ENCODE measurements at places on chromosomes 2 and 18.

DNA sequence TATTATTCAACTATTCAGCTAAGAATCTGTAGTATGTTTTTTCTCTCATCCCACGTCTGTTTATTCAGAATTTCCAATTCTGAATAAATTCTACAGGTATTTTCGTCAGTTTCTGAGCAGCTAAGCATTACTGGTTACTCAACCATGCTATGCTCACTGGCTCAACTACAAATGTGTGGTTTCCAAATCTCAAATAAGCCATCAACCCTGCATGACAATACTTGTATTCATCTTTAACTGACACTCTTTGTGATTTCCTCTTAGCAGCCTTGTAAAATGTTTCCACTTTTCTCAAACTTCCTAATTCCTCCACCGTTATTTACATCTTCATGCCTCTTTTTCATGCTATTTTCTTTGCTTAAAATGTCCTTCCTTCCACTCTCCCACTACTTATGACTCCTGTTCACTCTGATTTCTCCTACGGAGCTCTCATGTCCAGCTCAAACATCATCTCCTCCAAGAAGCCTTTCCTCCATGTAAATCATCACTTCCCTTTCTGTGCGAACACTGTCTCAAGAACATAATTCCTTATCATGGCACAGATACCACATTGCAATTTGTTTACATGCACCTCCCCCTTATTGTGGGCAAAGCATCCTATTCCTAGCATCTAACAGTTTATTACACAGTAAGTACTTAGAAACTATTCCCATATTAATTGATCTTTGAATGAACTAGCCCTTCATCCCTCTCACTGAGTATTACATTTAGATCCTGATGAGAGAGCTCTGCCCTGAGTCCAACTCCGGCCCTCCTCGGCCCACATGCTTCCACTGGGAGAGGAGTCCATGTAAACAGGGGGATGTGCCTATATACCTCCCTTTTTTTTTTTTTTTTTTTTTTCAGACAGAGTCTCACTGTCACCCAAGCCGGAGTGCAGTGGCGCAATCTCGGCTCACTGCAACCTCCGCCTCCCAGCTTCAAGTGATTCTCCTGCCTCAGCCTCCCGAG lies 10.5 kb downstream of the CCDC88A start:
- no peak for DNase-seq

DNA sequence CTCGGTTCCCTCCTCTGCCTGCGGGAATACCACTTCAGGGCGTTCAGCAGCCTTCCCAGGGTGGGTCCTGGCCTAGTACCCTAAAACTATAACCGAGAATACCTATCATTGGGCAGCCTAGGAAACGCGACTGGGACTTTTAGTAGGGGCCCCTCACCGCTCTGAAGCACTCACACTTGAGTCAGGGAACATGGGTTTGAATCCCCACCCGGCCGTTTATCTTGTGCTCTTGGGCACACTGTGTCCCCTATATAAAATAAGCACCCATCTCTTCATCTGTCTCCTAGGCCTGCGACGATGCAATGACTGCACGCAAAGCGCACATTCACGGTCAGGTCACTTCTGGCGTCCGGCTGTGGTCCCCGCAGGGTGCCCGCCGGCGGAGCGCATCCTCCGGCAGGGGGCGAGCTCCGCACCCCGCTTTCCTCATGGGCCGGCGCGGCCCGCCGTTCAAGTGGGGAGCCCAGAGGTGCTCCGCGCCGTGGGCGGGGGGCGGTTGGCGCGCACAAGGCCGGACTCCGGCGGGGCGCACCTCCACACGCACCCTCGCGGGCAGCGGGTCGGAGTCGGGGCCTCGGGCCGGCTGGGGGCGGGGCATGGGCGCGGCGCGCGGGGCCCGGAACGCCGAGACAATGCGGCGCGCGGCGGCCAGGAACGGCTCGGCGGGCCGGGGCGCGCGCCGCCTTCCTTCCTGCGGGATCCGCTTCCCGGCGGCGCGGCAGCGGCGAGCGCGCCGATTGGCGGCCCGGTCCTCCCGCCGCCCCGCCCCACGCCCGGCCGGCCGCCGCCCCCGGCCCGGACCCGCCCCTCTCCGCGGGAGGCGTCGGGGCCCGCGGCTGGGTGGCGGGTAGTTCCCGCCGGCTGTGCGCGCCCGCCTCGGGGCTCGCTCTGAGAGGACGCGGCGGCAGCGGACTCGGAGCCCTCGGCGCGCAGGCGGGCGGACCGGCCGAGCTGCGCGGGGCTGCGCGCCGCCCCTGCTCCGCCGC lies at the start of gene ASAP2:
Gene ASAP2, plus strand, starts transcription at position 850 of the 986 bp plus-strand sequence. CDS start 293 bp downstream, outside the sequence.
- DNase-seq = peak; percentile 77

- peak; percentile 42 for DNase-seq
These were observed 51.8 kb upstream of the RAB27B start for GRCh38 chr18:54776282-54776977.

DNA sequence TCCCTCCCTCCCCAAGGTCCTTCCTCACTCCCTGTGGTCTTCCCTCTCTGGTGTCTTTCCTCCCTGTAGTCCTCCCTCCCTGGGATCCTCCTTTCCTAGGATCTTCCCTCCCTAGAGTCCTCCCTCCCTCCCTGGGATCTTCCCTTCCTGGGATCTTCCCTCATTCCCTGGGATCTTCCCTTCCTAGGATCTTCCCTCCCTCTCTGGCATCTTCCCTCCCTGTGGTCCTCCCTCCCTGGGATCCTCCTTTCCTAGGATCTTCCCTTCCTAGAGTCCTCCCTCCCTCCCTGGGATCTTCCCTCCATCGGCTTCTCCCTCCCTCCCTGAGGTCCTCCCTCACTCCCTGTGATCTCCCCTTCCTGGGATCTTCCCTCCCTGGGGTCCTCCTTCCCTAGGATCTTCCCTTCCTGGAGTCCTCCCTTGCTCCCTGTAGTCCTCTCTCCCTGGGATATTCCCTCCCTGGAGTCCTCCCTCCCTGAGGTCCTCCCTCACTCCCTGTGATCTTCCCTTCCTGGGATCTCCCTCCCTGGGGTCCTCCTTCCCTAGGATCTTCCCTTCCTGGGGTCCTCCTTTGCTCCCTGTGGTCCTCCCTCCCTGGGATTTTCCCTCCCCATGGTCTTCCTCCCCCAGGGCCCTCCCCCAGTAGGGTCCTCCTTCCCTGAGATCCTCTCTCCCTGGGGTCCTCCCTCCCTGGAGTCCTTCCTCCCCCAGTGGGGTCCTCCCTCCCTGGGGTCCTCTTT lies 23.0 kb downstream of the STK25 start:
- no peak for DNase-seq

DNA sequence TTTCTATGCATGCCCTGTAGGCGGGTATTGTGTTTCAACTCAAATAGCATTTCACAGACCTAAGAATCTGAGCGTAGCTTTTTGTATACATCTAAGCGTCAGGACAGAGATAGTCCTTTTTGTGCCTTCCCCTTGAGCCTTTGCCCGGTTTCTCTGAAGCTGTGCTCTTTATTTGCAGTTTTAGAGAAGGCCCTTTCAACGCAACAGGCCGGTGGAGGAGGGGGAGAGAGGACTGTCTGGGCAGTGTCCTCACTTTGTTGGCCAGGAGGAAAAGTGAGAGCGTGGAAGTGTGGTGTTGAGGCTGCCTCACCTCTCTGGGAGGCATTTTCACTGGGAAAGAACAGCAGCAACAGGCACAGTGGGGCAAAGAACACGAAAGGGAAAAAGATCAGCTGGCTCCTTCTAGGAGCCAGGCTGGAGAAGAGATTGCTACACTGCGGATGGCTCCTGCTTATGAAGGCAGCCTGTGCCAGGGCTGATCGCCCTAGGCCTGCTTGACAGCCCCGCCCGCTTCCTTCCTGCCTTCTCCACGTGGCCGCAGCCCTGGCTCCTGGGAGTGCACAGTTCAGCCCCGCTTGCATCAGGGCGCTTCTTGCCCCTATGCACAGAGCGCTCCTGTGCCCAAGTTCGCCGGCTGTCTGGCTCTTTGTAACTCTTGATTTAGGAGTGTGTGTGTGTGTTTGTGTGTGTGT lies 195.6 kb upstream of the POU3F3 start:
- peak; percentile 16 for DNase-seq

GRCh38 chr2:50225021-50225928 lies 806.7 kb downstream of the NRXN1 start:
- no peak for DNase-seq

GRCh38 chr18:79560042-79560860 lies 119.4 kb upstream of the CTDP1 start:
- DNase-seq = no peak

GRCh38 chr2:231161877-231162329 lies 36.5 kb upstream of the ARMC9 start:
- no peak for DNase-seq

GRCh38 chr18:50281972-50282520 lies 723 bp upstream of the MBD1 start:
- no peak for DNase-seq

- no peak for DNase-seq
These were observed 15.1 kb upstream of the RTTN start for GRCh38 chr18:70220628-70221027.

DNA sequence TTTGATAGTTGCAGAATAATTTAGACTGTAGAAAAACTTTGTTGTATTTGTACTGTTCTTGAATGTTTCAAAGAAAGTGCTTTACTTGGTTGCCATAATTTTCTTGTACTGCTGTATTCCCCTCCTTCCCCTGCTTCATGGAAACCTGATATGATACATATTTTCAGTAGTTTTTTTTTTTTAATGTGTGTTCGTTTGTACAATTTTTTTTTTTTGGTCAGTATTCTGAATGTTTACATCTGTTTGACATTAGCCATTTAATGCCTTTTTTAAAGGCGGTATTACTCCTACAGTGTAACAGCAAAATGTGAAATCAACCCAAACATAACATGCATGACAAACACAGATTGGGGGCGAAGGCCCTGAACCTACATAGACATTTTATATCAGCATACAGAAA lies 172.3 kb downstream of the ASXL3 start:
- DNase-seq = no peak
